Activated CD4-positive, alpha-beta T cell treated with anti-CD3 and anti-CD28 coated beads for 48 hours (primary cell): ENCODE measurements at places on chromosomes 12 and 14.

GRCh38 chr14:32578181-32578580, 249.1 kb downstream of the AKAP6 start:
- no peak for DNase-seq

DNA sequence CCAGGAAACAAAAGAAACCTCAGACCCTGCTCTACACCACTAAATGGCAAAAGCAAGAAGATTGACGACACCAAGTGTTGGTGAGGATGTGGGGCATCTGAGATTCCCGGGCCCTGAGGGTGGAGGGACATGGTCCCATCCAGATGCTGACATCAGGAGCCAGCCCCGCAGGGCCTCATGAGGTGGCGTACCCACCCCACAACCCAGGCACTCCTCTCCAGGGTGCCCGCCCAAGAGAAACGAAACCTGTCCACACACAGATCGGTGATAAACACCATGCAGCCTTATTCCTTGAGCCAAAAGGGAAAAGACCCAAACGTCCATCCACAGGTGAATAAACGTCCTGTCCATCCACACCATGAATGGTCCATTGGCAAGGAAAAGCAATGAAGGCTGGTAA, 54.8 kb upstream of the C14orf180 start:
- no peak for DNase-seq

DNA sequence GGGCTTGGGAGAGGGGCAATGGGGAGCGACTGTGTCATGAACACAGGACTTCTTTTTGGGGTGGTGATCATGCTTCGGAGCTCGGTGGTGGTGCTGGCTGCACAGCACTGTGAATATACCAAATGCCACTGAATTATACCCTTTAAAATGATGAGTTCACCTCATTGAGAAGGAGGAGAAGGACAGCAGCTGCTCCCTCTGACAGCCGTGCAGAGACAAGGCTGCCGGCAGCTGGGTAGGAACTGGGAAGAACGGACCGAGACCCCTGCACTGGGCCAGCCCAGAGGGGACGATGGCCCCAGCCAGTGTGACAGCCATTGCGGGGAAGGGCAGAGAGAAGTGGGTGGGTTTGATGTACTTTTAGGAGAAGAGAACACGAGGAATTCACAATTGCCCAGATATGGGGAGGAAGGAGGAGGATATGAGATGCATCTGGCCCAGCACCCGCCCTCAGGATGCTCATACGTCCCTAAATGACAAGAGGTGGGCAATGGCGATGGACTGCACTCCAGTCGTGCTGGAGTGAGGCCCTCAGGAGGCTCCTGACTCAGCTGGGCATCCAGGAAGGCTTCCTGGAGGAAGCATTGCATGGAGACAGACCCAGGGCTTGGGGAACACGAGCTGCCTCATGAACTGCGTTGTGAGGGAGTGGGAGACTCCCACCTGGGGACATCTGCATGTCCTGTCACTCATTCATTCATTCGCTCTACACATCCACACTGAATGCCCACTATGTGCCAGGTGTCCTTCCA, 64.3 kb upstream of the C14orf180 start:
- no peak for DNase-seq

DNA sequence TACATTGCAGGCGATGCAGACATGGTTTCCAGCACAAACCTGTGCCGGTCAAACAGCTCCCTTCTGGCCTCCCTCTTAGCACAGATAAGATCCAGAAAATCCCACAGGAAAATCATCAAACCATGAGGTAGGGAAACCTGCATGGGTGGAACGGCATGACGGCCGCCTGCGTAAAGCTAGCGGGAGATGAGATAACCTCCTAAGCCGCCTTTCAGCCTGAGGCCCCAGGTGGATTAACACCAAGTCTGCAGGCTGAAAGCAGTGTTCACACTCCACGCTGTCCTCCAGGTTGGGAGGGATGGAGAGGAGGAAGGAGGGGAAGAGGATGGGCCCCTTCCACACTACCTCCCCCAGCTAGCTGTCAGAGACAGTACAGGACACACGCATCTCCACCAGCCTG, 63.8 kb downstream of the TSPAN11 start:
- no peak for DNase-seq

DNA sequence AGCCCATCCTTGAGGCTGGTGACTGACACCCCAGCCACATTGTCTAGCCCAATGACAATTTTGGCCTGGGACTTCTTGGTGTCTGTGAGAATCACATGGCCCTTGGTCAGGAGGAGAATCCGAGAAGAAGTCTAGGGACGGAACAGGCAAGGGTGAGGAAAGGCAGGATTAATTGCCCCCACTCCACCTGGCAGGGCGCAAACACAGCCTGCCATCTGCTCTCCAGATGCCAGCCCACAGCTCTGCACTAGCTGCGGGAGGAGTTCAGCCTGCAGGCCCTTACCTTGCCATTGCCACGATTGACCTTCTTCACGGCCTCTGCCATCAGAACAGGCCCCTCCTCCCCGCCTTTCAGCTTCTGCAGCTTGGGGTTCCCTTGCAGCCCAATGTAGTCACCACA, 13.1 kb upstream of the TAC3 start:
- no peak for DNase-seq

DNA sequence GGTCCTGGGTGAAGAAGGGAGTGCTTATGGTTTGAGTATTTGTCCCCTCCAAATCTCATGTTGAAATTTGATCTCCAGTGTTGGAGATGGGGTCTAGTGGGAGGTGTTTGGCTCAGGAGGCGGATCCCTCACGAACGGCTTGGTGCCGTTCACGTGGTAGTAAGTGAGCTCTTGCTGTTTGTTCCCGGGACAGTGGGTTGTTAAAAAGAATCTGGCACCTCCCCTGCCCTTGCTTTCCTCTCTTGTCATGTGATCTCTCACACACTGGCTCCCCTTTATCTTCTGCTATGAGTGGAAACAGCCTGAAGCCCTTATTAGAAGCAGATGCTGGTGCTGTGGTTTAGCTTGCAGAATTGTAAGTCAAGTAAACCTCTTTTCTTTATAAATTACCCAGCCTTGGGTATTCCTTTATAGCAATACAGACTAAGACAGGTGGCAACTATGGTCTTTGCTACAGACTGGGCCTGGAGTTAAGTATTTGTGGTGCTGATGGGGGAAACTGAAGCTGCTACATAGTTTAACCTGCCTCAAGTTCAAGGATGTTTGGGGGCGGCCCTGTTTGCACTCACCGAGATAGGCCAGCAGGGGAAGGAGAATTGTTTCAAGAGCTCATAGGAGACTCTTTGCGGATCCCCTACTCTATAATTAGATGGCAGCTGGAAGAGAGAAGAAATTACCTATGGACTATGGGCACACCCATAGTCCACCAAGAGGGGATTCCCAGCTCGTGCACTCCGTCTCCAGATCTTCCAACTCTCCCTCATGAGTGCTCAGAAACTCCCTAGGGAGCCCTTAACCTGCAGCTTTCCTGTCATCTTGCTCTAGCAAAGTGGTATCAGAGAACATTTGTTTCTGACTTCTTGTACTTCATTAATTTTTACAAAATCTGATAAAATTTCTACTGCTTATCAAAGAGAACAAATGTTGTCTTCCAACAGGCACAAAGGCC, 164.6 kb downstream of the SLC15A5 start:
- no peak for DNase-seq

DNA sequence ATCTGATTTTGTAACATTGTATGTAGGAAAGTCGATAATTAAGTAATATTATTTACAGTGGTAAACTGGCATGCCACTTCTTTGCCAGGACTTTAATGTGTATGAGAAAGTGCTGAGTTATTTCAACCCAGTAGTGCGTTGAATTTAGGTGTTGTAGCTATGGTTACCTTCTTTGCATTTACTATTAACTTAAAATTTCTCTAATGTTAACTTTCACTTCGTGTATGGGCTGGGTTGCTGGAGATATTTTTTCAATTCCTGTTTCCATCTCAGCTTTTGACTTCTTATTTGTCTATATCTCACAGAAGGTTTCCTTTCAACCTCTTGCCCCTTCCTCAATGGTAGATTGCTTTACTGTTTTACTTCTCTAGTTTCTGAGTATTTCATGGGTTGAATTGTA, 1345.6 kb downstream of the FSCB start:
- no peak for DNase-seq

DNA sequence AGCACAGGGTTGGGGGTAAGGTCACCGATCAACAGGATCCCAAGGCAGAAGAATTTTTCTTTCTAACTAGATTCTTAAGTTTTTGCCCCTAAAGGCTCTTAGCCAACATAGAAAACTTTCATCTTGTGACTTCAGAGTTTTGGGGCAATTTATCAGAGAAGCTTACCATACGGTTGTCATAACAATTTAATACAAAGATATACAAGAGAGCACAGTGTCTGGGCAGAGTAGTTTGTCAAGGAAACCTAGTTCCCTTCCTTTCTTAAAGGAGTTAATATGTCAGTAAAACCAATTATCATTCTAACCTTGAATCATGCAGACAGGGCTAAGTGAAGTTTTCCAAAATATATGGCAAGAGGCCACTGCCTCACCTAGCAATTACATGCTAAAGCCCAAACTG, 18.4 kb downstream of the NR2C1 start:
- no peak for DNase-seq

- no peak for DNase-seq
Measured at GRCh38 chr12:92926549-92926948, 2.5 kb downstream of the EEA1 start.

- peak; percentile 9 for DNase-seq
Measured at GRCh38 chr12:91687052-91688017, 458.3 kb downstream of the BTG1 start.

- DNase-seq = no peak
Measured at GRCh38 chr12:103318566-103318965, 177.2 kb downstream of the C12orf42 start.

DNA sequence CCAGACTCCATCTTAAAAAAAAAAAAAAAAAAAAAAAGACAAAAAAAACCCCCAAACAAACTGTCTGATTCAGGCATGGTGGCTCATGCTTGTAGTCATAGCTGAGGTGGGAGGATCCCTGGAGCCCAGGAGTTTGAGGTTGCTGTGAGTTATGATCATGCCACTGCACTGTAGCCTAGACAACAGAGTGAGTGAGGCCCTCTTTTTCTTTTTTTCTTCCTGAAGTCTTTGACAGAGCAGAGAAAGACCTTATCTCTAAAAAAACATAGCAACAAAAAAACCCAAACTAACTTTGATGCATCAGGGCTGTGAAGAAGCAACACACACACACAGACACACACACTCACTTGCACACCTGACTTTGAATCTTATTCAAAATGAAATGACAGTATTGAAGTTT, 7.7 kb upstream of the AMN1 start:
- DNase-seq = peak; percentile 76

DNA sequence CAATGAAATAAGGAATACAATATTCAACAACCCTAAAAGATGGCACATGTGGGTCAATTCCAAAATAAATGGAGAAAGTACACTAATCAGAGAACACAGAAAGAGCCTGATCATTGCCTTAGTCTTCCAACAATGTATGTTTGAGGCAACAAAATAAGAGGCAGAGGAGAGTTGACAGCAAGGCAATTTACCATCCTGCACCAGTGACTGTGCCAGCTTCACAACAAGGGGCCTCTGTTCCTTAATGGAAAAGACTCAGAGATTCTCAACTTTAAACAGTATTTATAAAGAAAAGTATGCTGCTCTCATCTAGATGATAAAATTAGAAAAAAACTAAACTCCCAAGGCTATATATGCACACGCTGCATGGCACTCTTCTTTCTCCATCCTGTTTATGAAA, 25.9 kb downstream of the EPS8 start:
- no peak for DNase-seq

DNA sequence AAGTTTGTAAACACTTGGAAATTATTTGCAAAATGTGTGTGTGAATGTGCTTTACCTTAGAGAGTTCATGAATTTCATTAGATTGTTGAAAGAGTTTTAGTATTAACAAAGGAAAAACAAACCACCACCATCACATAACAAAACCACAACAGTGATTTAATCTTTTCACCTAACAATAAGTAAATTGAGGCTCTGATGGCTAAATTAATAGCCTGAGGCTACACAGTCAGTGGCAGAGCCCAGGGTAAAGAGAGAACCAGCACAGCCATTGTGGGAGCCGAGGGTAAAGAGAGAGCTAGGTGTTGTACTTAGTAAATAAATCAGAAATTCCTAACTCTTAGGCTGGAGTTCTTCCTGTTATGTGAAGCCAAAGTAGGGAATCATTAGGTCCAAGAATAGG, 51.2 kb upstream of the CAPRIN2 start:
- no peak for DNase-seq

DNA sequence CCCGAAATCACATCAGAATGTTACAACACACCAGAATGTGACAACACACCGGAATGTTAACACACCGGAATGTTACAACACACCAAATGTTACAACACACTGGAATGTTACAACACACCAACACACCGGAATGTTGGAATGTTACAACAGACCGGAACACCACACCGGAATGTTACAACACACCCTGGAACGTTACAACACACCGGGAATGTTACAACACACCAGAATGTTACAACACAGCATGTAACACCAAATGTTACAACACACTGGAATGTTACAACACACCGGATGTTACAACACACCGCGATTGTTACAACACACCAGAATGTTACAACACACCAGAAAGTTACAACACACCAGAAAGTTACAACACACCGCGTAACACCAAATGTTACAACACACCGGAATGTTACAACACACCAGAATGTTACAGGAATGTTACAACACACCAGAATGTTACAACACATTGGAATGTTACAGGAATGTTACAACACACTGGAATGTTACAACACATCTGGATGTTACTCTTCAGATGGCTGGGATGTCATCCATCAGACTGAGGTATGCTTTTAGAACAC, 21.1 kb downstream of the CHFR start:
- no peak for DNase-seq

- DNase-seq = no peak
Measured at GRCh38 chr12:95959107-95959506, 16.0 kb downstream of the AMDHD1 start.

- no peak for DNase-seq
Measured at GRCh38 chr14:96225745-96226151, 21.1 kb downstream of the BDKRB2 start.

GRCh38 chr12:32139064-32139421, 32.4 kb downstream of the BICD1 start:
- peak; percentile 63 for DNase-seq

DNA sequence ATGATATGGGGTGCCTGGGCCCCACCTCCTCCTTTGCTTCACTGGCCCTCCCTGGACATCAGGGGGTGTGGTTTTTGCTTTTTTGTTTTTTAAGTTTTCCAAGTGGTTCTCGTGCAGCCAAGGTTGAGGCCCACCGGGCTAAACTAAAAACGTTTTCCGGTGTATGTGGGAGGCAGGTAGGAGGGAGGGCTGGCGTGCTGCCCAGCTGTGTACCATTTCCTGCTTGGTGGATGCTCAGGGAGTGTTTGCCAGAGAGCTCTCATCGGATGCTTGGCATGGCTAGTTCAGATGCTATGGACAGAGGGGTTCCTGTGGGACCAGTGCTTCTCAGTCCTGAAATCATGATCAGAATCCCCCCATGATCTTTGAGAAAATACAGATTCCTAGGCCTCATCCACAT, 246.4 kb downstream of the CACNA1C start:
- DNase-seq = no peak

DNA sequence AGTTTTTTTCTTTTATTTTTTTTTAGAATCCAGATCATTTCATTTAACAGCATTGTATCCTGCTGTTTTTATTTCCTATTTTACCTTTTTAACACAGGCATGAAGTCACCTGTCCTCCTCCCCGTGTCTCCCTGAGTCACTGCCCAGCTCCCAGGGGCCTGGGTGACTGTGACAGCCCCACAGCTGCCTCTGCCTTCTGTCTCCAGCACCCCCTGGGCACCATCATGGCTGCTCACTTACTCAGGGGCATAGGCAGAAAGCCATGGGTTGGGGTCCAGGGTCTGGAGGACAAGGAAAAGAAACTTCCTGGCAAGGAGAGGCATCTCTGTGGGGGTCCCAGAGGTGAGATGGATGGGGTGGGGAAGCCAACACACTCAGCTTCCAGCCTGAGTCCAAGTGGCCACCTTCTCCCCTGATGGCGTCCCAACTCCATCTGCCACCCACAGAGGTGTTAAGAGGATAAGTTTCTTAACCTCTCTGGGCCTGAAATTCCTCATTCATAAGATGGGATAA, 25.3 kb downstream of the TMEM63C start:
- no peak for DNase-seq
